Stimulated activated CD4-positive, alpha-beta T cell treated with anti-CD3 and anti-CD28 coated beads, Interleukin-2, amount 100 ng/mL, for 4 hours (primary cell): ENCODE measurements at places on chromosomes 16 and 17.

GRCh38 chr17:8628609-8629169 lies 1.8 kb downstream of the MYH10 start:
- DNase-seq, result no peak

GRCh38 chr16:1468426-1468810 lies 6.4 kb downstream of the CLCN7 start:
- DNase-seq, result no peak

- no peak for DNase-seq
These were observed 23.7 kb downstream of the GPR142 start for GRCh38 chr17:74390680-74391653.

DNA sequence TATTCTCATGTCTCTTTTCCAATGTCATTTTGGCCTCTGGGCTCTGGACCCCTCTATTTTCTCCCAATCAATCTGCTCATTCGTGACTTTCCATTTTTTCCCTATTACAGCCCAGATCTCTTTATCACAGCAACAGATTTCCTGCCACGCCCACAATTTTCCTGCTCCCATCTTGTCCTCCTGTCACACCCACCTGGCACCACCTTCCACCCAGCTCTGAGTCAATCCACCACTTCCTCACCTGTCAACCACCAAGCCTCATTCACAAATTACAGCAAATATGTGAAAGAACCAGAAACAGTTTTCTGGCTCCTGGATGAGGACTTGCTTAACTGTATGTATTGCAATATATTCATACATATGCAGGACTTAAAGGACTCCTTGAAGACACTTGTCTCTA lies 311.3 kb downstream of the GRIN2A start:
- no peak for DNase-seq

GRCh38 chr17:40176754-40177110 lies 538 bp upstream of the RAPGEFL1 start:
- DNase-seq, result no peak

DNA sequence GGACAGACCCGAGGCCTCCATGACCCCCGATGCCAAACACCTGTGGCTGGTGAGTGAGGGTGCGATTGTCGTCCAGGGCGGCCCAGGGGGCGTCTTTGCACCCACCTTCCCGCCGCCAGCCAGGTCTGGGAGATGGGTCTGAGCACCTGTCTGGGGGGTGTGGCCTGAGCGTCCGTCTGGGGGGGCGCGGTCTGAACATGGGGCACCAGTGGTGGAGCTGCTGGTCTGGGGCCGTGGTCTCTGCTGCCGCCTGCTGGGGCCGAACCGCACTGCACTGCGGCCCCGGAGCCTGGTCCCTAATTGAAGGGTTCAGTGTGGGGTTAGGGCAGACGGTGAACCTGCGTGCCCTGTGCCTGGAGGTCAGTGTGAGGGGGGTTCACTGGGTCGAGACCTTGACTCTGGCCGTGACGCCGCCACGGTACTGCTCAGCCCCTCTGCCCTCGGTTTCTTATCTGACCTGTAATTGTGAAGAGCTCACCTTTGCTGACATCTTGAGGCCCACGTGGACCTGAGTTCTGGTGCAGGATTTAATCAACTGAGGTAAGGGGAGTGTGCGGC lies 12.6 kb upstream of the TCF25 start:
- DNase-seq, result peak; percentile 60

- DNase-seq, result no peak
These were observed 9.4 kb downstream of the GJC1 start for GRCh38 chr17:44820631-44821212.

DNA sequence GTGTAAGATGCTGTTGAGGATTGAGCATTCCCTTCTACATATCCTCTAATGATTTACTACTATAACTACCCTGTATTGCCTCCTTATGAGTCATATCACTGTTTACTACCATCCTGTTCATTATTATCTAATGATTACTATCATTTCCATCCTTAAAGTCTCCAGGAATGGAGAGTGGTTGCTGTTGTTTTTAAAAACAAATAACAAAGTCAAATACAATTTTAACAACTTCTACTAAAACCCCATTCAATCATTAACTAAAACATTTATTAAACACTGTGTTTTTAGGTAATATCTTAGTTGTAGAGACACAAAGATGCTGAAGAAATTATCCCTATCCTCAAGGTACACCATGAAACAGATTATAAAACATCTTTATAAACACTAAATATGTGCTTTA lies 126.9 kb downstream of the BRIP1 start:
- no peak for DNase-seq

GRCh38 chr16:84178146-84178765 lies 8.6 kb downstream of the TAF1C start:
- DNase-seq, result no peak

DNA sequence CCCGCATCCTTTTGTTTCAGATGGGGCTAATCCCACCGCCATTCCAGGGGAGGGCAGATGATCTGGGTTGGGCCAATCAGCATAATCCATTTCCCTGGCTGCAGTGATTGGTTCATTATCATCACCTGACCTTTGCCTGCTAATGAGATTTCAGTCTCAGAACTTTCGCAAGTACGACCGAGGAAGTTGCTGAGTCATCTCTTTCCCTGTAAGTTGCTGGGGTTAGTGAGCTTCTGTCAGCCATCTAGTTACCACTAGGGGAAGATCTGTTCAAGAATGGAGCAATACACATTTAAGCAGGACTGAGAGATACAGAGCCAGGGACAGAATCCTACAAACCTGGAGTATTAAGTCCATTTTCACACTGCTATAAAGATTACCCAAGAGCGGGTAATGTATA lies 65.3 kb upstream of the NUDT7 start:
- no peak for DNase-seq

GRCh38 chr17:28173031-28173561 lies 130.6 kb downstream of the NLK start:
- no peak for DNase-seq

DNA sequence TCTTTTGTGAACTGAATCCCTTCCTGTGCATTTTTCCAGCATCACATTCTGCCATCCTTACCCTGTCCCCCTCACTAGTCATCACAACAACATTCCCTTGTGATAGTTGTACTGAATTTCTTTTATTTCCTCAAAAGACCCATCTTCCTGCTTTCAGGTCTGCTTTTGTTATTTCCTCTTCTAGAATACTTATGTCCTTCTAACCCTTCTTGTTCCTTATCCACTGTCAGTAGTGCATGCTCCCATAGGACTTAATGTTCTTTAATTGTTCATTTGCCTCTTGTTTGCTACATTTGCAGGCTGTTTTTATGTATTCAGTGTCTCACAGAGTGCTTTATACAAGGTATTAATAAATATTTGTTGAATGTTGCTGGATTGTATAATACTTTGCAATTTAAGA lies 73.0 kb downstream of the BCAS3 start:
- DNase-seq, result no peak
